Small intestine (tissue), 16 donors: ENCODE measurements at places on chromosomes 3 and 15. TPM values are rescaled to one million over a fixed set of nuclear protein-coding genes. Genes with fewer than 3 reads are reported as not detected.

- no peaks in the 10 kb centered on the region for H3K4me1 ChIP-seq
- H3K4me3 ChIP-seq: no peak overlapping the region
- no peaks in the 10 kb centered on the region for H3K27me3 ChIP-seq
Measured at GRCh38 chr3:165895919-165896318, 58.7 kb upstream of the BCHE start.

- no peak overlapping the region for H3K27ac ChIP-seq
- no peak for DNase-seq
- H3K4me1 ChIP-seq: no peaks in the 10 kb centered on the region
- H3K36me3 ChIP-seq: no peaks in the 10 kb centered on the region
- peaks cover 2% of the 10 kb centered on the region for H3K27me3 ChIP-seq
- H3K4me3 ChIP-seq: no peak overlapping the region
Measured at GRCh38 chr3:25706213-25706612, 41.5 kb upstream of the TOP2B start.

DNA sequence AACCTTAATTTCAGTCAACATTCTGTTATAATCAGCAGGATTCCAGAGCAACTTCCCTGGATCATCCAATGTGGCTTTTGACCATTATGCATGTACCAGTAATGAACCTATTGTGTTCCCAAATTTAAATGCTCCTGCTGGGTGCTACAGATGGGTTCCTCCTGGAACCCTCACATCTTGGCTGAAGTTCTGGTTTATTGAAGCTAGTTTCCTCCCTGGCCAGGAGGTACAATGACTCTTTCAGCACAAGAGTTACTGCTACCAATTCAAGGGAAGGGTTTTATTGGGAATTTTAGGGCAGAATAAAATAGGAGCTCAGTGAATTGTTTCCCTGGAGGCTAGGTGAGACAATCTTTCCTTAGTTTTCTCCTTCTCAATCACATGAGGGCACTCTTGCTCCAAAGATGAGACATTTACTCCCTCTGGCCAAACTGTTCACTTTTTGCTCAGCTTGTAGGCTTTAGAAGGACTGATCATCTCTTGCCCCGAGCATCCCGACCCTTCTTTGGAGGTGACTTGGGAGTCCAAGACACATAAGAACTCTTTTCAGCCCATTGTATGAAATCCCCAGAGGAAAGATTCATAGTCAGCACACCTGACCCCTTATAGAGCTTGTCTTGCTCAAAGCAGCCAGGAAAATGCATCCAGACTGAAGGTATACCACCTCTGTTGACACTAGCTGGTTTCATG, 8.8 kb upstream of the NPHP3 start:
- H3K27ac ChIP-seq: no peak overlapping the region
- H3K4me1 ChIP-seq: no peaks in the 10 kb centered on the region
- peaks cover 9% of the 10 kb centered on the region for H3K27me3 ChIP-seq
- no peaks in the 10 kb centered on the region for H3K36me3 ChIP-seq
- no peak overlapping the region for H3K4me3 ChIP-seq

DNA sequence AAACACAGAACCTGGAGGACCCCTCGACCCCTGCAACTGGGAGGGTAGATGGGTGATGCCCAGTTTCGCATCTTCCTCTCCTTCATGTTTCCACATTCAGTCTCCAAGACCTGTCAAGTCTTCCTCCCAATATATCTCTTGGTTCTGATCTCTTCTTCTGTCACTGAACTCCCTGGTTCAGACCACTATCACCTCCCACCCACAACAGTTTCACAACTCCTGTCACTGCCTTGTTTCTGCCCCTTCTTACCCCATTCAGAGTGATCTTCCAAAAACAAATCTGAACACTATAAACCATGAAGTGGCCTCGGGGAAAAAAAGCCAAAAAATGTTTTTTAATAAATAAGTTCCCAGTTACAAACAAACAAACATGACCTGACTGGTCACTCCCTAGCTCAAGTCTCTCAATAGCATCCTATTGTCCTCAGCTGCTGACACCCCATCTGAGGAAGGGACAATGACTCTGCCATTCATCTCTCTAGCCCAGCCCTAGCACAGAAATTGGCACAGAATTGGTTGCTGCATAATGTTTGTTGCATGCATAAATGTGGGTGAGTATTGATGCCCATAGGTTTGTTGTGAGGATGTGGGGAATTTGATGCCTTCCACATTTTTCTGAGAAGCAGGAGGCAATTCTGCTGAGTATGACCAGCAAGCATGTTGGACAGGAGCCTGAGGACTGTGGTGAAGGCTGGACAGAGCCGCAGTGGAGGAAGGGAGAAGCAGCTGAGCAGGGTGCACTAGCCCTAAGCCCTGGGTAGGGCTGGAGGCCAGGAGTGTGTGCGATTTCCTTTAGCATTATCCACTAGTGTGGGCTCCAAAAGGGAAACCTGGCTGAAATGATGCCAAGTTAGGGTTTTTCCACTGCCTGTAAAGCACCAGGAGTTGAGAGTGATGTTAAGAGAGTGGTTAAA, 12.2 kb upstream of the XYLB start:
- no peaks in the 10 kb centered on the region for H3K36me3 ChIP-seq
- no peak overlapping the region for H3K27ac ChIP-seq
- H3K4me1 ChIP-seq: no peaks in the 10 kb centered on the region
- no peaks in the 10 kb centered on the region for H3K27me3 ChIP-seq
- no peak for DNase-seq

DNA sequence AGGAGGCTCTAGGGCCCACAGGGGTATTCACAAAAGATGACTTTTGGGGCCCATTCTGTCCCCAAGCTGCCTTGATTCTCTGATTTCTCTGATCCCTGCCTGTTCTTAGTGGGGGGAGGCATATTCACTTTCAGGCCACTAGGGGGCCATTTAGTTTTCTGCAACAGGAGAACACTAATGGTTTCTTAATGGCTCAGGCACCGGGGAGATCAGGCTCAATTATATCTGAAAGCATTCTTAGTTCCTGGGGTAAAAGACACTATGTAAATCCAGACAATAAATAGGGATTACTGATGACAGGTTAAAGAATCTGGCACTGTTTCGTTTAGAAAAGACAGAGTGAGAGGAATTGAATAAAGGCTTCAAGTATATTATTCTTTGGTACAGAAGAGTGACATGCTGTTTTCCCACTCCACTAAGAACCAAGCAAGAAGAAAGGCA, 2.5 kb upstream of the INAFM2 start:
- H3K27me3 ChIP-seq: no peaks in the 10 kb centered on the region
- no peak overlapping the region for H3K4me3 ChIP-seq
- DNase-seq: peak; percentile 70

- DNase-seq: no peak
- H3K27ac ChIP-seq: no peak overlapping the region
- no peaks in the 10 kb centered on the region for H3K27me3 ChIP-seq
- H3K36me3 ChIP-seq: no peaks in the 10 kb centered on the region
- H3K4me1 ChIP-seq: no peaks in the 10 kb centered on the region
Measured at GRCh38 chr3:69558912-69559311, 173.0 kb upstream of the FRMD4B start.

- no peaks in the 10 kb centered on the region for H3K36me3 ChIP-seq
- no peak for DNase-seq
- H3K4me1 ChIP-seq: peaks cover 5% of the 10 kb centered on the region
- no peaks in the 10 kb centered on the region for H3K27me3 ChIP-seq
Measured at GRCh38 chr3:14222457-14222856, 43.8 kb downstream of the LSM3 start.

DNA sequence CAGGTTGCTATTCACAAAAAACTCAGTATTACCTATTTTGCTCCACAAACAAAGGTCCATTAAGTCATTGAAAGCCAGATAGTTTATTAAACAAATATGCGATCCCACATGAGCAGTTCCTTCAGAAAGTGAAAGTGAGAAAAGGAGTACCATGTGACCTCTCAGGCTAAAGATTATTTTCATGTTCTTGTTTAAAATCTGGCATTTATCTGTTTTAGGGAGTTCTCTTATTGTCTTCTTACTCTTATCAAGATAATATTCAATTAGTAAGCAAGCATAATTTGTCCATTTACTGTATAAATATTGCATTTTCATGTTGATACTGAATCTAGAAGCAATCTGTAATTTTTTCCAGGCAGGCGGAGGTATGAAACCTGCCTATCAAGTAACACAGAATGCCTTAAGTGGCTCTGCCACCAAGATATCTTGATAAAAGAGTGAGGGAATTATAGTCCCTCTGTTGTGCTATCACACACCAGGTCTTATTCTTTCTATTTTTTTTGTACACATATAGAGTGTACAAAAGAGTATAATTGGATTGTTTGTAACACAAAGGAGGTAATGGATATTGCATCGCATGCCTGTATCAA, 20.1 kb upstream of the PLSCR5 start:
- H3K27me3 ChIP-seq: peaks cover 2% of the 10 kb centered on the region
- H3K4me3 ChIP-seq: no peak overlapping the region
- H3K36me3 ChIP-seq: no peaks in the 10 kb centered on the region
- DNase-seq: peak; percentile 54

The PIGZ gene
- polyA plus RNA-seq: 3.6 TPM
